LHCN-M2 (cell line): ENCODE measurements at places on chromosomes 6 and 20. TPM values are rescaled to one million over a fixed set of nuclear protein-coding genes. Genes with fewer than 3 reads are reported as not detected.

DNA sequence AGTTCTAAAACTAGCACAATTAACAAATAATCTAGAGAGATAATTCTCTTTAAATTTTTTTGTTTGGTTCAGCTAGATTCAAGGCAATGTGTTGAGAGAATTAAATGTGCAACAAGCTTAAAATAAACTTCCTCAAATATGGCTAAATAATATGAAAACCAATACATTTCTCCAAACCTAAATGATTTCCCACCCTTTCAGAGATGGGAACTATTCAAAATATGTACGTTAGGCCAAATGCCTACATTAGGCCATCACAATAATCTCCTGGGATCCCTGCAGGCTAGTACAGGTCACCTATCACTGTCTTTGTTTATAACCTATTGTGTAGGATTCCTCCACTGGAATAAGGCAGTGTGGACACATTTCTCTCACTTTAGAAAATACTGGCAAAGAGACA, 1.7 kb downstream of the FAXC start:
- DNase-seq: no peak

- DNase-seq: peak; percentile 39
Measured at GRCh38 chr6:123715006-123715863, 78.5 kb upstream of the TRDN start.

DNA sequence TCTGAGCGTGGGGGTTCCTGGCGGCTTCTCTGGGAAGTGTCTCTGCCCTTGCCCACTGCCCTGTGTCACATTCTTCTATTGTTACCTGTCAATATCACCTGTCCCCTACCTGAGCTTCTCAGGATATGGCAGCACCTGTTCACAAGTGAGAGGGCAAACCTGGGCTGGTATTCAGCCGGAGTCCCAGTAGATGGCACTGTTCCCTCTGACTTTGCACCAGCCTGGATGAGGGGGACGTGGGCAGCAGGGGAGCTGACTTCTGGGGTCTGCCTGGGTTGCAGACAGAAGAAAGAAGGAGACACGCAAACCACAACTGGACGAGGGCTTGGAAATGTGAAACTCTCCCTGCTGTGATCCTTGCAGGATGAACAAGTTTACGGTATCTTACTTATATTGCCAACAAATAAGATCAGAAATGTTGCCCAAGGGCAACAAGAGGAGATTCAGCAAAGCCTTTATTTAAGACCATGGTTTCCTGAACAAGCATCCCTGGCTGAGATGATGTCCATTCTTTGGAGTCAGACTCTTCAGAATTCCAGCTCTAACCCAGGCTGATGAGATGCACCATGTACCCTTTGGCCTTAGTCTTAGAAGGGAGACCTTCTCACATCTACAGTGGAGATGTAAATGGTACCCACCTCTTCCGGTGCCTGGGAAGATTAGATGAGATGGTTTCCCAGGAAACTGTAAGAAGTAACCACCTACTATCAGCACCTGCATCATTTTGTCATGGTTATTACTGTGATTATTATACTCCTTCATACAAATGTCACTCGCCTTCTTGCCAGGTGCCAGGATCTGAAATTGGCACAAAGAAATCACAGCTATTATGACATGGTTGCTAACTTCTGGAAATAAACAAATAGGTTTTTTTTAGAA, 400.0 kb upstream of the CDH4 start:
- DNase-seq: no peak

The GINS1 gene
- 24.4 and 31.1 TPM in 2 replicates for total RNA-seq

- DNase-seq: no peak
Measured at GRCh38 chr6:157620944-157621343, 202.1 kb upstream of the SNX9 start.

DNA sequence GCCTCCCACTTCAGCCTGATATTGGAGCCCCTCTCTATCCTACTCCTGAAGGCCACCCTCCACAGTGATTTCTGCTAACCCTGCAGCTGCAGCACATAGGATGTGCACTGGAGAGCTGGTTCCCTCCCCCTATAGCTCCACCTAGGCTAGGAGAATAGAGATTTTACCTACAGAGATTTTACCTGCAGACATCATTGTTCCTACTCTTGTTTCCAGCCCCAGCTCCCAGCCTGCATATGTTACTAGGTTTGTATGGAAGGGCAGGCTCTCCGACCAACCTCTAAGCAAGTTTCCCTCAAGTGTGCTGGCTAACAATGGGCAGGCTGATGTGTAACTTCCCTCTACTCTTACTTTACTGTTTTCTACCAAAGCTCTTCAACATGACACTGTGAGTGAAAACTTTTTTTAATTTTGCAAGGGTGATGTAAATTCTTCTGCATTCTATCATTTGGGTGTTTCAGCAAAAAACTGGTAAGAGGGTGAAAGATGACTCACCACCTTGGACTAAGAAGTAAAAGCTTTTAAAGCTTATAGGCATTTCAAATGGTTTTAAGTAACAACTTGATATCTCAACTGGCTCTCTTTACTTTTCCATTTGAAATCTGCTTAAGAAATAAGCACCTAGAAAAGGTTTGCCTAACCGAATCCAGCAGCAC, 106.8 kb downstream of the CDK19 start:
- peak; percentile 45 for DNase-seq

The MLN gene
- total RNA-seq: not detected in 2 replicates

The KCNK17 gene
- not detected in 2 replicates for total RNA-seq
